CD4-positive, alpha-beta T cell (primary cell): ENCODE measurements at places on chromosomes 16 and 17.

GRCh38 chr16:55390630-55391237, 66.7 kb downstream of the IRX6 start:
- no peak for DNase-seq

DNA sequence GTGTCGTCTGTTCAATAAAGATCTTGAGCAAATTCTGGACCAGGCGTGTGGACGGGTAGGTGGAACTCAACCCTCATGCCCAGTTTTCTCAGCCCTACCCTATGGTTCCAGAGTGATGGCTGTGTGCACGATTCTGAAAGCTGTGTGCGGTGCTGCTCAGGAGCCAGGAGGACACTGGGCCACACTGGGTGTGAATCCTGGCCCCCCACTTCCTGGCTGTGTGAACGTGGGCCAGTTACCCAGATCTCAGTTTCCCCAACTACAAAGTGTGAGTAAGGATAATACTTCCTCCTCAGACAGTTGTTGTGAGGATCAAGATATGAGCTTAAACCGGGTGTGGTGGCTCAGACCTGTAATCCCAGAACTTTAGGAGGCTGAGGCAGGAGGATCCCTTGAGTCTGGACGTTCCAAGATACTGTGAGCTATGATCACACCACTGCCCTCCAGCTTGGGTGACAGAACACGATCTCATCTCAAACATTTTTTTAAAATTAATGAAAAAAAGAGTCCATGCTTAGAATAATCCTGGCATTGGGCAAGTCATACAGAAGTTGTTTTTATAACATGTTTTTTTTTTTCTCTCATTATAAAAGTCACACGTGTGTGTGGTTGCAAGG, 14.7 kb upstream of the MPRIP start:
- no peak for DNase-seq

DNA sequence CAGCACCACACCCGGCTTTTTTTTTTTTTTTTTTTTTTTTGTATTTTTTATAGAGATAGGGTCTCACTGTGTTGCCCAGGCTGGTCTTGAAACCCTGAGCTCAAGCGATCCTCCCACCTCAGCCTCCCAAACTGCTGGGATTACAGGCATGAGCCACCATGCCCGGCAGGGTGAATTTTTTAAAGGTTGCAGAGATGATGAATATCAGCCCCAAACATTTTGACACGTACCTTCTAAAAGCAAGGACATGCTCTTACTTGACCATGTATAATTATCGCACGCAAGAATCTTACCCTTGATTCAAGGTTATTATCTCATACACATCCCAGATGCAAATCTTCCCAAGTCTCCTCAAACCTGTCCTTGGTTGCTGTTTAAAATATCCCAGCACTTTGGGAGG, 4.3 kb upstream of the FOXC2 start:
- DNase-seq, result no peak

GRCh38 chr17:65017207-65017774, 39.2 kb downstream of the GNA13 start:
- DNase-seq, result no peak

DNA sequence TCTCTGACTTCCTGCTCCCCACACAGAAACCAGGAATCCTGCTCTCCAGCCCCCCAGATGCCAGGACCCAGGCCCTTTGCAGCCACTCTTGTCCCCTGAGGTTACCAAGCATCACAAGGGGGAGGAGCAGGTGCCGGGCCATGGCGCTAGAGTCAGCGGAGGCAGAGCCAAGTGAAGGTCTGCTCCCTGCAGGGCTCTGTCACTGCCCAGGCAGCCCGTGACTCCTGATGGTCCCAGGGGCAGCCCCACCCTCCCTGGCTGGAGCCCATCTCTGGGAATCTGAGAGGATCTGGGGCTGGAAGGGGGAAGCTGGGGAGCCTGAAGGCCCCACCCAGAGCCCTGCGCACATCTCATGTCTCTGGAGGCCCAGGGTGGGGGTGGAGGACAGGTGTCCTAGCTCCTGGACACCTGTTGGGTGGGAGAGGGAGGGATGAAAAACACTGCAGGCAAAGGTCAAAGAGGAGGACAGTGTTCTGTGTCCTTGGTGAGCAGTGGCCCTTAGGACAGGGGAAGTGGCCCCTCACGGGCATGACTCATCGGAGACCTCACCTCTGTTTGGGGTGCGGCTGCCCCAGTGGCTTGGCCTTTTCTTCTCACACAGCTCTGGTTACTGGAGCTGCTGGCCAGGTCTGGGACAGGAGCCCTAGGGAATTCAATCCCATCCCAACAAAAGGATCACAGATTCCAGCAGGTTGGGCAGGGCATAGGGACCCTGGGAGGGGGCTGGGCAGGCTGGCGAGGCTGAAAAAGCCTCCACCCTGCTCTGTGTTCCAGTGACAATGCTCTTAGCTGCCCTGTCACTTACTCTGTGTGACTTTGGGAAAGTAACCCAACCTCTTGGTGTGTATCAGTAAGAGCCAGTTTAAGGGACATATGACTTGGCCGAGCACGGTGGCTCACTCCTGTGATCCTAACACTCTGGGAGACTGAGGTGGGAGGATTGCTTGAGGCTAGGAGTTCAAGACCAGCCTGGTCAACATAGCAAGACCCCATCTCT, at the start of gene PRSS36:
Gene PRSS36, minus strand, starts transcription at position 173 of the 997 bp plus-strand sequence. Its CDS starts 31 bp downstream, at position 142.
- no peak for DNase-seq

DNA sequence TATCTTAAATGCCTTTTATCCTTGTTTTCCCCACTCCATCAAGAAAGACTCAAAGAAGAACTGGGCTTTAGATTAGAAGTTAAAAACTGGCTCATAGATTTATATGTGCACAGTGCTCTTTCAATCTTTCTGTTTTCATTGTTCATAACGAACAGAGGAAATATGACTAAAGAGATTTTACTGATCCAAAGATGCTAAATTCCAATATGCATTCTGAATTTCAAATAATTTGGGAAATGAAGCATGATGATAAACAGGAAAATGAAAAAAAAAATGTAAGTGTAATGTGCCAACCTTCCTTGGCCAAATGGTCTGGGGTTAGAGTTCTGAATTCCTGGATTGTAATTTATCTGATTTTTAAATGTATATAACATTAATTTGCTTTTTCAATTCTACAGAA, 25.0 kb upstream of the SMIM36 start:
- no peak for DNase-seq

- peak; percentile 60 for DNase-seq
Measured at GRCh38 chr17:2025622-2026309, 632 bp upstream of the RTN4RL1 start.

DNA sequence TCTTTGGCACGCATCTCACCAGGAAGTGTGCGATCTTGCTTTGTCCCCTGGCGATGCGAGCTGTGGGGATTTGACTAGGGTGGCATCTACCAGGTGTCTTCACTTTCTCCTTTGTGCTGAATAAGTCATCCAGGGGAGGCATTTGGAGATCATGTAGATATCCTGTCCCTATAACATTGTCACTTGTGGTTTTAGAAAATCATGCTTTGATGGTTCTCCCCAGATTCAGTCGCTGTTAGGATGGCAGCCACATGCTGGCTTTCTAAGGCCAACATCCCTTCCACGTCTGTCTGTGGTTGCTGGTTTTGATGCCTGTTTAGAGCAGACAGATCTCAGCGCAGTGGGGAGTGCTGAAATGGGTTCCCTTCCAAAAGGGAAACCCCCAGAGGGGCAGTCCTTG, 2.5 kb downstream of the ADAD2 start:
- DNase-seq, result no peak
